ENCODE measurements at places on chromosomes 12 and 14.

DNA sequence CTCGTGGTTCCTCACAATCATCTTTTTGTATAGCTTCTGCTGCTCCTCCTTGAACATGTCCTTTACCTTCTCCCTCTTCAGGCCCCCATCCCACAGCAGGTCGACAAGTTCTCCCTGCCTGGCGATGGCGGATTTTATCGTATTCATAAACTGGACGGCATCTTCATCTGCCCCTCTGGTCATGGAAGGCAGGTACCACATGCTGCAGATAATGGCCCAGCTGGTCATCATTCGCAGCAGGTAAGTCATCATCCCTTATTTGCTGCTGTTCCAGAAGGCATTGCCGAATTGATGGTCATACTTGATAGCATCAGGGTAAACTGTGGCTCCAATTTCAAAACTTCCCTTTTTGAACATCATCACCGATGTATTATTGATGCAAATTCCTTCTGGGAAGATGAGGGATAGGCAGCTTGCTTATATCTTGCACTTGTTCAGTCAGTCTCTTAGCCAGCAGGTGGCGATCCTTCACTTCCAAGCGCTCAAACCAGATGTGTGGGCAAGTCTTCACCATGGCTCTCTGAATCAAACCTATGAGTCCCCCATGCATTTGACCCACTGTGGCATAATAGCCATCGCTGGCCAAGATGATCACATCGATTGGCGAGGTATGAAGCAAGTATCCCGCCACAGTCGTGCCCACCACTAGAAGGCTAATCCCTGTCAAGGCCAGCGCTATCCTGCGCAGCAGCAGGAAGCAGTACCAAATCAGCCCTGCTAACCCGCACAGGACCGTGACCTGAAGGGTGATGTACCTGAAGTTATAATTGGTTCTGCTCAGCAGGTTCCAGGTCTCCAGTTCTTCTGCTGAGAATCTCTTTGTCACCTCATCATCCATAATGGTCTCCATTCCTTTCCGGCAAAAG is 381.5 kb upstream of the STXBP6 start:
- DNase-seq = no peak

- peak; percentile 34 for DNase-seq
These were observed 449 bp downstream of the THAP2 start for GRCh38 chr12:71664411-71665089.

- no peak for DNase-seq
These were observed 180.8 kb downstream of the ERC1 start for GRCh38 chr12:1171657-1172408.

GRCh38 chr12:63869656-63870055 is 25.2 kb downstream of the SRGAP1 start:
- DNase-seq = no peak

DNA sequence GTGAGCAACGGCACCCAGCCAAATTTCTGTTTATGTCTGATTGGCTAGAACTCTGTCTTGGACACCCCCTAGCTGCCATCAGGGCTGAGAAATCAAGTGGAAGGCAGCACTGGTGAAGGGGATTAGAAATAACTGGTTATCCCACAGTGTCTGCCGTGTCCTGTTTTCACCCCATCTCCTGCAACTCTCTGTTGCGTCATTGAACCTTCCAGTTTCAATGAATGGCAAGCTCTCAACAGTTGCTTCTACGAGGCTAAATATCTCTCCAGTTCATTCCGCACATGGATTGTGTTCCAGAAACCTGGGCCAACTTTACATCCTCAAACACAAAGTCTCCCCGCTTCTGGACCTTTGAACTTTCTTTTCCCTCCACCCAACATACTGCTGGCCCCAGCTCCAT is 173.7 kb downstream of the RBM19 start:
- DNase-seq = no peak

- DNase-seq = no peak
These were observed 364.2 kb upstream of the TMPO start for GRCh38 chr12:98151105-98151590.

- DNase-seq = no peak
These were observed 32.9 kb upstream of the IFT81 start for GRCh38 chr12:110091136-110091711.

DNA sequence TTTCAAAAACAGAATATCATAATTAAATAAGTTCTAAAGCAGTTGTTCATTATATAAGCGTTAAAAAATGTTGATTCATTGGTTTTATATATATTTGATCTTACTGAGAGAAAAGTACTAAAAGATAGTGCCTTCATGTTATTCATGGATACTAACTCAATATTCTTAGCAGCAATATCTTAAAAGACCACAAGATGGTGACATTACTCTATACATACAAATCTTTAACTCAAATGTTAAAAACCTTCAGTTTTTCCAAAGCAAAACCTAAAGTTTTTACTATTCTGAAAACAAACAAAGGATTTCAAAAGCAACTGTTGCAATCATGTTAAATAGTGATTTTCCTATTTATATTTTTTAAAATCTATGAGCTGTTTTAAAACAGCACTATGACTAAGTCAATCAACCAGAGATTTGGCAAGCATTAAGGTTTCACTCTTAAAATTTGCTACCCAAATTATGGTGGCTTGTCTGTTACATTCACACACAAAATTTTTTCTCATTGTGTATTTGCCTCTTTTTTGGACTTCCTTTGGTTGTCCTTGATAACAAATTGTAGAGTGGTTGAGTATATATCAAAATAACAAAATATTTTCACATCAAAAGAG is 50.1 kb upstream of the RERGL start:
- DNase-seq = peak; percentile 8

- no peak for DNase-seq
These were observed 10.2 kb upstream of the NYNRIN start for GRCh38 chr14:24388474-24389179.

GRCh38 chr12:120037851-120038250 is 48.8 kb downstream of the BICDL1 start:
- DNase-seq = no peak

DNA sequence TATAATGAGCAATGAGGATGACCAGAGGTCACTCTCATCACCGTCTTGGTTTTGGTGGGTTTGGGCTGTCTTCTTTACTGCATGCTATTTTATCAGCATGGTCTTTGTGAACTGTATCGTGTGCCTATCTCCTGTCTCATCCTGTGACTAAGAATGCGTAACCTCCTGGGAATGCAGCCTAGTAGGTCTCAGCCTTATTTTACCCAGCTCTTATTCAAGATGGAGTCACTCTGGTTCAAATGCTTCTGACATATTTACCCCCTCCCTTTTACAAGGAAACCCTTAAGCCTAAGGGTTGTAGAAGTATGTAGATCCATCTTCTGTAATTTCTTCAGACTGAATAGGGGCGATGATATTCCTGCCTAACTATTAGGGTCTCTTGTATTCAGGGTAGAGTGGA is 8.4 kb downstream of the IFI27L1 start:
- no peak for DNase-seq

DNA sequence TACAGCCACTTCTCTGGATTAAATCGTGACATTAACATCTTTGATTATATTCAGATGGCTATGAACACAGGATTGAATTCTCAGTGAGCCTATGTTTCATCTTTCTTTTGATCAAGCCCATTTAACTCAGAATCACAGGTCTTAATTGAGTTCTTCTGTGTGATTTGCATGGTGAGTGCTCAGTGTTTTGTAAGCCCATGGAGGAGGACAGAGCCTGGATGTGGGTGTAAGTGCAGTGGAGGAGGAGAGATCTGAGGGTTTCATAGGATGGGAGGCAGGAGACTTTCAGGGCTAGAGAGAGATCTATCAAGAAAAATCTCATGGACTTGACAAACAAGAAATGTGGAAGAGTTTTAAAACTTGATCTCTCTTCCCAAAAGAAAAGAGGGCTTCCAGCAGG is 5.3 kb upstream of the TESPA1 start:
- no peak for DNase-seq

DNA sequence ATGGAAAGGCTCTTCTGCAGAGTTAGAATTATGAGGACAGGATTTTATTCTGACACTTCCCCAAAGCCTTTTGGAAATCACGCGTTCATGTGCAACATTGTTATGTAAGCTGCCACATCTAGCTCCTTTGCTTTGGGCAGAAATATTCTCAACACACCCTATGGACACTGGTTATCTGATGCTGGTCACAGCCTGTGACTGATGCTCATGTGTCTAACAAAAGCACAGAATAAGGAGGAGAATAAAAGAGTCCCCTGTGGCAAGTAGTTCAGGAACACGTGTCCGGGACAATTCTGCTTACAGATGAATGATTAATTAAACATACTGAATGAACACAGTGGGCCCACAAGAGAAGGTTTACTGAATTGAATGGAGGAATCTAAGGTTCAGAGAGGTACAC is 22.1 kb downstream of the FOXN3 start:
- DNase-seq = no peak

- no peak for DNase-seq
These were observed 35.0 kb upstream of the SLC24A4 start for GRCh38 chr14:92287987-92288386.

GRCh38 chr14:84874436-84874835 is 655.5 kb upstream of the FLRT2 start:
- no peak for DNase-seq

GRCh38 chr12:79557690-79558315 is 133.0 kb downstream of the PAWR start:
- DNase-seq = no peak

- no peak for DNase-seq
These were observed 169.2 kb downstream of the APAF1 start for GRCh38 chr12:98814254-98814653.

- DNase-seq = no peak
These were observed 1.9 kb upstream of the ITGB7 start for GRCh38 chr12:53208877-53209463.

DNA sequence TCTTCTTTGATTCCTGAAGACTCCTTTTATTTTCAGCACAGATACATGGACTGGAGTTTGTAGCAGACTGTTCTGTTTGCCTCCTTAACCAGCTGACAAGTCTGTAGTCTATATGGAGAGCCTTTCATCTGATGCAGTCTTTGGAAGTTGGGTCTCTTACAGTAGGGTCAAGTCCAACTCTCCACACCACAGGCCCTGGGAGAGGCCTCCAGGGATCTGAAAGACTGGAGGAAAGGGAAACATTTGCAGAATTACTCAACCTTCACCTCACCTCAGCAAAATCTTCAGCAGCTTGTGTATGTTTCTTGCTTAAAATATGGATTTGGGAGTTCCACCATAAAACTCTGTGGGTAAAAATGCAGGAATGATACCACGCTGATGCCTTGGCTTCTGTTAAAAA is 188.4 kb downstream of the MSRB3 start:
- no peak for DNase-seq

DNA sequence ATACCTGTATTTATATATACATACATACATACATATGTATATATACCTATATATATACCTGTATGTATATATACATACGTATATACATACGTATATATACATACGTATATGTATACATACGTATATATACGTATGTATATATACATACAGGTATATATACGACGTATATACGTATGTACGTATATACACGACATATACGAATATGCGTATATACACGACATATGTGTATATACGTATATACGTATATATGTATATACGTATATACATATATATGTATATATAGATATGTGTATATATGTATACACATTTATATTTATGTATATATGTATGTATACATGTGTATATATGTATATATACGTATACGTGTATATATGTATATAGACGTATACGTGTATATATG is 92.7 kb upstream of the ABCD2 start:
- DNase-seq = no peak

GRCh38 chr14:65042731-65043372 is 56.2 kb downstream of the FNTB start:
- DNase-seq = no peak

DNA sequence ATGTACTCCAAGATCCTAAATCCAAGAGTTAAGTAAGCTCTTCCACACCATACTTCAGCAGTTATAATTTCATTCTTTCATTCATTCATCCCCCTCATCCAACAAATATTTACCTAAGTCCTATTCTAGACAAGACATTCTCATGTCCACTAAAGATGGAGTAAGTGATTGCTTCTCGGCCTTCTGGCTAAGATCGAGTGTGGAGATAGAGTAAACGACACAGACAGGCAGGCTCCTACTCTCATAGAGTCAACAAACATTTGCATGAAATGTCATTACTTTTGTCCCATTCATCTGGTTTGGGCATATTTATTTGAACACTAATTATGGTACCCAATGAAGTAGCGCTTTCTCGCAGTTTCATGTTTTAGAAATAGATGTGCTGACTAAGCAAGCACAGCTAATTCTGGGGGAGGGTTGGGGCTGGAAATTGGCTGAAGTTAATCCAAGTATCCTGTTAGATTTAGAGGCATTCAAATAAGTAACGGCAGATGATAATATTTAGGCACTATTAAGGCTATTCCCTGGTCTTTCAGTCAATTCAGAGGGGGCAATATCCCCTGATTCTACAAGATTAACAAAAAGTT is 176.5 kb downstream of the CEP128 start:
- no peak for DNase-seq

DNA sequence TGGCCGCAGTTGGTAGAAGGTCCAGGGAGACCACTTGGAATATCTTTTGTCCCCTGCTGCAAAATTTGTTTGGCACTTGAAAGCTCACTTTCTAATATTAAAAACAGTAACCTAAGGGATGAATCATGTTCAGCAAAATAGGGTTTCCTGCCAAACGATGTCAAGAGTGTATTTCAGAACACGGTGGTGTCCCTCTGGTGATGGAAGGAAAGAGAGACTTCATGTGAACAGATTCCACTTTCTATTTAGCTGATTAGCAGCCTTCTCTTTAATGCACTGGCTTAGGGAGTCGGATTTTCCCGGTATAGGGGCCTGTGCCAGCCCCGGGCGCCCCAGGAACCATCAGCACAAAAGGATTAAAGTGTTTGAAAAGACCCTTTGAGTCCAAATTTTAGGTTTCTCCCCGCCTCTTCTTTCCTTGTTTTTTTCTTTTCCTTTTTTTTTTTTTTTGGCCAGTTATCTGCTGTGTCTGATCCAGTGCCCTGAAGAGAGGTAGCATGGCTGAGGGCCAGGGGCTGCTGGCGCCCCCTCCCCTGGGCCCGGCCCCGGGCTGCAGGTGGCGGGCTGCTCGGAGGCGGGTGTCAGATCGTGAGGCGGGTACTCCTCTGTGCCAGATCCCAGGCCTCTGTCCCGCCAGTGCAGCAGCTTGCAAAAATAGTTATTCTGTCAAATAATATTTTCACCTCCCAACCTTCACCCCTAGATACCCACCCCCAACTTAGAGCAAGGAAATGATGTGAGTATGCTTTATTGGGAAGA is 88.3 kb downstream of the TESC start:
- no peak for DNase-seq

DNA sequence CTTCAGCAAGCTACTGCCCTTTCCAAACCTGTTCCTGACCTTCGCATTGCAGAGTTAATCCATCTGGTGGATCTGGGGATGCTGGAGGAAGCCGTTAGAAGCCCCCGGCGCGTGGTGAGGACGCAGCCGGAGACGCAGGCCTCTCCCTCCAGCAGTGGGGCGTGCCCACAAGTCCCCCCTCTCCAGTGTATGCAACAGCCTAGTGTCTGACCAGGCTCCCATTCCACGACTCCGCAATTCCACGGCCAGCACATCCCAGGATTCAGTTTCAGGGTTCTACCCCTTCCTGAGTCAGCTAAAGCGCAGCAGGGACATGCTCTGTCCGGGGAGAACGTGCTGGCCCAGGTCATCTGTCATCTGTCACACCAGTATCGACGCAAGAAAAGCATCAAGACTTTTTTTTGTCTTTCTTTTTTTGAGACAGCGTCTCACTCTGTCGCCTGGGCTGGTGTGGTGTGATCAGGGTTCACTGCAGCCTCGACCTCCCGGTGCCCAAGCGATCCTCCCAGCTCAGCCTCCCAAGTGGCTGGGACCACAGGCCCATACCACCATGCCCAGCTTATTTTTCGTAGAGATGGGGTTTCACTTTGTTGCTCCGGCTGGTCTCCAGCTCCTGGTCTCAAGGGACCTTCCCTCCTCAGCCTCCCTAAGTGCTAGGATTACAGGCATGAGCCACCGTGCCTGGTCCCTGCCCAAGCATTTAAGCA is 8.0 kb upstream of the DYNC1H1 start:
- no peak for DNase-seq

Measured in putamen (tissue), 1 donor.